Activated CD4-positive, alpha-beta T cell treated with anti-CD3 and anti-CD28 coated beads, Interleukin-2, amount 50 U/mL, for 48 hours (primary cell): ENCODE measurements at places on chromosomes 6 and 20.

DNA sequence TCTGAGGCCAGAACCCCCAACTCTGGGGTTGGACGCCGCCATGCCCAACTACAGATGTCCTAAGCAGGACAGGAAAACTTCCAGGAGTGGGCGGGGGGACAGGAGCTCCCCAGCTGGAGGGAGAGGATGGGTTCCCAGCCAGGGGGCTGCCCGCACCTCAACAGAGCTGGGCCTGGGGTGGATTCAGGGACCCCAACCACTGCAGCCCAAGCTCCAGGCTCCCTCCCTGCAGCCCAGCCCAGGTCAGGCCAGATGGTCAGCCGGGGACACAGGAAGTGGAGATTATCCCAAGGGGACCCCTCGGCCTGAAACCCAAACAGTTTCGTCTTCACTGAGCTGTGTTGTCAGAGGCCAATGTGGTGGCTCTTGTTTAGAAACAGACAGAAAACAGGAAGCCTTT is 9.4 kb downstream of the LAMA5 start:
- DNase-seq, result no peak

DNA sequence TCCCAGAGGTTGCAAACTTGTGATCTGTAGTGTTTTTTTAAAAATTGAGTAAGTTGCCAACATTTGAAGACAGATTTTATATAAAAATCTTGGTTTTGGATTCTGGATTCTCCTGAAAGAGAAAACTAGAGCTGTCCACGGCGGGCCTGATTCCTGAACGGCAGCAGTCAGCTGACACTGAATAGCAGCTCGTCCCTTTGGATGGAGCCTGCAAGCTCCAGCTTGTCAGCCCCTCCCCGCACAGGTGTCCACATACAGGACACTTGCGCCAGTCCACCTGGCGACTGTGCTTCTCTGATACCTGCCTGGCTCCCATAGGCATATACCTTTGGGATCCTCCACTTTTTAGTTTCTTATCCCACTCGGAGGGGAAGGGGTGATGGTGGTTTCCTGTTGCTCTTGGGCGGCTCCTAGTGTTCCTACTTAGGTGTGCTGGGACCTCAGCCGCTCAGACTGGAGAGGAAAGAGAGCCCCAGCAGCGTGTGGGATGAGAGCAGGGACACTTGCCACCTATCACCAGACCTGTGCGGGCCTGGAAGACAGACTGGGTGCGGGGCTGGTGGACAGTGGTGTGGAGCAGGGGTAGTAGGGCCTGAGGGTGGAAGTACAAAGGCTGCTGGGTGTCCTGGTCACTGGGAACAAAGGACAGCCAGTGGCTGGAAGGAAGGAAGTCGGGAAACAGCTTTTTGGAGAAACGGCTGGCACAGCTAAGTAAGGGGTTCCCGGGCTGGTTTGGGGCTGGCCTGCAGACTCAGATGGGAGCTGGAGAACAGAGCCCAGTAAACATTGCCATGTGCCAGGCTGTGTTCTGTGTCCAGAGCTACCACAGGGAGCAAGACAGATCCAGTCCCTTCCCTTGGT is 18.3 kb downstream of the GHRH start:
- DNase-seq, result no peak

GRCh38 chr20:60882836-60883235 is 369.2 kb upstream of the CDH4 start:
- DNase-seq, result no peak

DNA sequence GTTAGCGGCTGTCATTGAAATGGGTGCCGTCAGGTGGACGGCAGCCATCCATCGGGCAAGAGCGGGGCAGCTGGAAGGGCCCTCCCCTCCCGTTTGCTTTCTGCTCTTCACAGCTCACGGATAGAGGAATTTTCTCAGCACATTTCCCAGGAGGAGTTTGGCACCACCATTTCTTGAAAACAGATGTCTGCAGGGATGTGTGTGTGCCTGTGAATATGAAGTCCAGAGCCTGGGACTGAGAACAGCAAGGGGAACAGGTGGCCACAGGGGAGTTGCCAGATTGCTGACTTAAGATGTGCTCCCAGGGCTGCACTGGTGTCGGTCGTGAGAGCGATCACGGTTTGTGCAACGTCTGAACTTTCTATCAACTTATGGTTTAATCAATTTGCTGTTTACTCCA is 22.1 kb upstream of the ECI2 start:
- DNase-seq, result no peak

- DNase-seq, result no peak
Observed at GRCh38 chr6:68593558-68593957, 41.5 kb upstream of the ADGRB3 start.

DNA sequence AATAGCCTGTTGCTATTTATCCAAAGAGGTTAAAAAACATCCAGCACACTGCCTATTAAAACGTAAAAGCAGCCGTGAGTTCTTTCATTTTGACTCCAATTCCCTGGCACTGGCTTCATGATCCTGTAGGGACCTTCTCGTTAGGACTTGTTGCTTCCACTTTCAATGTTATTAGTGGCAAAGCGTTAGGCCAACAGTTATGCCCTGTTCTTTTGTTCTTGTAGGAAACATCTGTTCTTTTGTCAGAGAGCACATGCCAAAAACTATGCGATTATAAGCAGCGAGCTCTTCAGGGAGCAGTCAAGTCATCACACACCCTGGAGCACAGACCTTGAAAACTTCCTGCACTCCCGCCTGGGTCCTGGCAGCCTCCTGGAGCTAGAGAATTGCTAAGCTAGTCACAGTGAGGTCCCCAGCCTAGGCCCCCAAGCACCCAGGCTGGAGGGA is 609.5 kb upstream of the ARID1B start:
- no peak for DNase-seq

- no peak for DNase-seq
Observed at GRCh38 chr20:46826343-46826984, 68.2 kb upstream of the EYA2 start.

DNA sequence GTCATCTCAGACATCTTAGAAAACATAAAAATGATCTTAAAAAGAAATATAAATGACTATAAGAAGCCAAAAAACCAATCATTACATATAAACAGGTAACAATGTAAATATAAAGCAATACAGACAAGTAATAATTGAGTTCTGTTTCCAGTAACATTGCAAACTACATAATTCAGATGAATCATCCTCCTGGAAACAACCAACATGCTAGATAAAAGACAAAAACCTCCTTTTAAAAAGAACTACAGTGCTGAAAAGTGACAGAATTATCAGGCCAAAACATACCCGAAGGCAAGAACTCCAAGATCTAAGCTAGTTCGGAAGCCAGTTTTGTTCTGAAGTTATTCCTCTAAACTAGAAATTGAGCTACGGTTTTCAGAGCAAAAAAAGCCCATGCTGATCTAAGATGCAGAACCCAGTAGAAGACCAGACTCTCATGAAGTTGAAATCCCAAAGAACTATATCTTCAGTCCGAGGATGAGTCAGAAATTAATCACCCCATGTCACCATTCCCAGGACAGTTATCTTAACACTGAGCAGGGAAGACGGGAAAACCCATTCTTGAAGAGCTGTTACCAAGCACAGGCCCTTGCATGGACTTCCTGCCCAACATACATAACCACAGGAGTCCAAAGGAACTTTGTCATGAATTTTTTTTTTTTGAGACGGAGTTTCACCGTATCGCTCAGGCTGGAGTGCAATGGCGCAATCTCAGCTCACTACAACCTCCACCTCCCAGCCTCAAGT is 9.8 kb downstream of the PGM3 start:
- DNase-seq, result no peak

GRCh38 chr6:122825163-122825562 is 36.1 kb downstream of the SMPDL3A start:
- DNase-seq, result no peak

DNA sequence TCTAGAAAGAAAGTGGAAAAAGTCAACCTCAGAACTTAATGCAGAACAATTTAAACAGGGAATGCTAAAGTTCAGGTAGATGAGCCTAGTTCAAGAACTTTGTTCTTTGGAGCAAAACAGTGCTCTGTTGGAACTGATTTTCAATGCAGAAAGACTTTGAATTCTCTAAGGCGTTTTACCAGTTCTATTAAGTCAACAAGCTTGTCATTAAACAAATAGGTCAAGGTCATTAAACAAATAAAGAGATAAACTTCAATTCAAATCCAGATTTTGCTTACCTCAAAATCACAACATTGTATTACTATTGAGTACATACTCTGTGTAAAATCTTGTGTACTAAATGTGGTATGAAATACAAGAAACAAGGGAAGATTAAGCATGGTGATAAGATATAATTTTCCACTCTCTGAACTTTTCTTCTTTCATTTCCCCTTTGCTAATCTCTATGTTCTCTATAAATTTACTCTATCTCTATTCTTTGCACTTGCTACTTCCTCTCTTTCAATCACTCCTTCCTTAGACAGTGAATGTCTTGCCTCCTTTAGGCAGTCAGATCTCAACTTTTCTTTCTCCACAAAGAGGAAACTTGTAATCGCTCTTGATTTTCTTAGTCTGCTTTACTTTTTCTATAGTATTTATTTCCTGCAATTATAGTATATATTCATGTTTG is 160.8 kb upstream of the KHDRBS2 start:
- DNase-seq, result no peak
